Activated naive CD8-positive, alpha-beta T cell treated with anti-CD3 and anti-CD28 coated beads, Interleukin-2, amount 50 U/mL, for 16 hours (primary cell): ENCODE measurements at places on chromosomes 2 and 18.
A peak's percentile ranks its signal among the peaks of the same experiment; 100 is the strongest.

DNA sequence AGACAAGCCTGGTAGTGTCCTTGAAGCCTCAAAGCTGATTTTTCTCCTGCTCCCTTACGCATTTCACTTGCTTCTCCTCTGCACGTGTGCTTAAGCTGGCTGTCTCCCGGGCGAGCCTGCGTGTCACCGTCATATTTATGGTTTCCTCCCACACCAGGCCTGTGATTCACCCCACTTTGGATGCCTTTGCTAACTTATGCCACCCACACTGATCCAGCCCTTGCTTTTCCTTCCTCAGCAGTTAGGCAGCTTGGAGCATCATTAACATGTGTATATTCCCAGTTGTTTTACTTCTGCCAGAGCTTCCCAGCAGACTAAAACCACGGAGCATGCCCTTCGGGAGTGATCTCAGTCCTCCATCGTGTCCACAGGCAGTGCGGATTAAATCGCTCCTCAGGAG lies 2.2 kb downstream of the ST3GAL5 start:
- peak; percentile 35 for DNase-seq

- DNase-seq, result no peak
Measured at GRCh38 chr18:26215247-26215970, 10.8 kb upstream of the TAF4B start.

DNA sequence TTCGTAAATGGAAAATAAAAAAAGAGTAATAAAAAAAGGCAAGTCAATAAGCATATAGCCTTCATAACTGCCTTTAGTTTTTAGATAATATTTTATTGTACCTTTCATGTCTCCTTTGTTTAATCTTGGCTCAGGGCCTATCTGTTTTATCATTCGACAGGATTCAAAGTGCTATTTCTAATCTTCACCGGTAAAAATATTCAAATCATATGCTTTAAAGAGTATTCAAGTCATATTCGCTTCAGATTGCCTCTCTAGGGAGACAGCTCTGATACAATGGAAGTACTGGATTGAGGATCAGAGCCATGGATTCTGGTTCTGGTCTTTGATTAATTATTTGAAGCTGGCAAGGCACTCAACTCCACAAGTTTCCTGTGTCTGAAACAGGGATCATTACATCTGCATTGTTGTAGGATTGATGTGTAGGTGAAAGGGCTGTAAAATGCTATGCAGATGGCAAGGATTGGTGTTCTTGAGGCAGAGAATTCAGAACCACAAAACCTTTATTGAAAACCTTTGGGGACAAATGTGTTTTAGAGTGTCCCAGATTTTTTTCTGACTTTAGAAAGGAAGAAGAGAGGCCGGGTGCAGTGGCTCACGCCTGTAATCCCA lies 84.3 kb upstream of the RAPH1 start:
- no peak for DNase-seq

DNA sequence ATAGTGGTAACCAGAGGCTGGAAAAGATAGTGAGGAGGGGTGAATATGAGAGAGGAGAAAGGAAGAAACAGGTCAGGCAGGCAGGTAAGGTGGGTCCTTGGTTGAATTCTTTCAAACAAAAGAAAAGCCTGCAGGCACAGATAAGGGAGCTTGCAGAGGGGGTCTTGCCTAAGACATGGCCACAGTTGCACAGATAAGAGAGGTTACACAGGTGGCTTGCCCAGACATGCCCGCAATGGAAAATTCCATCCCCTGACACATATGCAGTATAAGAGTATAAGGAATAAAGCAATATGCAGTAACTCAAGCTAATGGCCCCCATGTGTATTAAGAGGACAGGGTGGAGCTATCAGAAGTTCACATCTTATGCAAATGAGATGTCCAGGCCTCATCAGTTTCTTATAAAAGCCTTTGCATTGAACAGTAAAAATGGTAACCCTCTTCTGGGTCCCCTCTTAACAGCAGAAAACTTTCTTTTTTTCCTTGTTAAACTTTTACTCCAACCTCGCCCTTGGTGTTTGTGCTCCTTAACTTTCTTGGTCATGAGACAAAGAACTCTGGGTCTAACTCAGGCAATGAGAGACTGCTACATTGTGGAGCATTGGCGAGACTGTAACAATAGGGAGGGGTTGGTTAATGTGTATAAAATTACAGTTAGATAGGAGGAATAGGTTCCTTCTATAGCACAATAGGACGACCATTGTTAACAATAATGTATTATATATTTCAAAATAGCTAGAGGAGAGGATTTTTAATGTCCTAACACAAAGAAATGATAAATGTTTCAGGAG lies 764.6 kb downstream of the TSN start:
- DNase-seq, result no peak

DNA sequence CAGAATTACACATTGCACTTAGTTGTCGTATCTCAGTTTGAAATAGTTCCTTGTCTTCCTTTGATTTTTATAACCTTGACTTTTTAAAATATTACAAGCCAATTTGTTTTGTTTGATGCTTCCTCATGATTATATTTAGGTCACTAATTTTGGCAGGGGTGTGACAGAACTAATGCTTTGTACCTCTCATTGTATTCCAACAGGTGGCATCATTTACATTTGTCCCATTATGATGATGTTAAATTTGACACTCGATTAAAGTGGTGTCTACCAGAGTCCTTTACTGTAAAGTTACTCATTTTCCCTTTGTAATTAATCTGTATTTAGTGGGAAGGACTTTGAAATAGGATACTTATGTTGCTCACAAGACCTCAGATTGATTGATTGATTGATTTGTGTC lies 21.5 kb upstream of the MFSD2B start:
- no peak for DNase-seq

- no peak for DNase-seq
Measured at GRCh38 chr2:232230560-232230959, 148.0 kb upstream of the ALPP start.

DNA sequence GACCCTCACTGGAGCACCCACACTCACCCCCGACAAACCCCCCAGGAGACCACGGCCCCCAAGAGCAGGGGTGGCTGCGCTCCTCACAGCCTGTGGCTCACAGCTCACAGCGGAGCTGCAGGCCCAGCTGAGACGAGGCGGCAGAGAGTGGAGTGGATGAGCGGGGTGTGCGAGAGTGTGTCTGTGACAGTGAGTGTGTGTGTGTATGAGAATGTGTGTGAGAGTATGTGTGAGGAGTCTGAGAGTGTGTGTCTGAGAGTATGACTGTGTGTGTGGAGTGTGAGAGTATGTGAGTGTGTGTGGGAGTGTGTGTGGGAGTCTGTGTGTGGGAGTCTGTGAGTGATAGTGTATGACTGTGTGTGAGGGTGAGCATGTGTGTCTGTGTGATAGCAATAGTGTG lies 55.3 kb upstream of the ID2 start:
- DNase-seq, result no peak

GRCh38 chr2:48227617-48228344 lies 302.2 kb upstream of the STON1 start:
- no peak for DNase-seq

GRCh38 chr2:173606619-173607248 lies 252.1 kb downstream of the CDCA7 start:
- no peak for DNase-seq

DNA sequence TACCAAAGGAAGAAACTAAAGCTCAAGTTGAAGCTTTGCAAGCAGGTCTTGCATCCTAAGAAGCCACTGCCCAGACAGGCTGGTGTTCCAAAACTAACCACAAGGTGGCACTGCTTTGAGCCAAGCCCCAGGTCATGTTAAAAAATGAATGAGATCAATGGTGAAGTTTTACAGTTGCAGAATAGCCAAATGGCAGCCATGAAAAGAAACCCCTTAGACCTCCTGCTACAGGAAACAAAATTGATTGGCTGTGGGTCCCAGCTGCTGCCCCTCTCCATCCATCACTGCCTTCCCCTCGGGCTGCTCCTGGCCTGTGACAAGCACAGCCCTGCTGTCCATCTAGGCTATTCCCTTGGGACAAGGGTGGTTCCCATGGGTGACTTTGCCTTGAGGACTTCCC lies 20.7 kb upstream of the MREG start:
- peak; percentile 72 for DNase-seq

GRCh38 chr2:227862227-227862740 lies 9.1 kb upstream of the DAW1 start:
- no peak for DNase-seq

- no peak for DNase-seq
Measured at GRCh38 chr2:197821550-197822289, 17.3 kb downstream of the PLCL1 start.

DNA sequence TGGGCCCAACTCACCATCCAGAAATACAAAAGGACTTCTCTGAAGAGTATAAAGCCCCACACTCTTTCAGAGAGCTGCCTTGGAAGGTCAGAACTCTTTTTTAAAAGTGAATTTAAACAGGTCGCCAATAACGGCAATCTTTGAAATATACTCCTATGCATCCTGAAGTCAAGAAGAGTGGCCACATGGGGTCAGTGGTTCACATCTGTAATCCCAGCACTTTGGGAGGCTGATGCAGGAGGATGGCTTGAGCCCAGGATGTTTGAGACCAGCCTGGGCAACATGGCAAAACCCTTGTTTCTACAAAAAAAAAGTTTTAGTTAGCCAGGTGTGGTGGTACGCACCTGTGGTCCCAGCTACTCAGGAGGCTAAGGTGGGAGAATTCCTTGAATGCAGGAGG lies 68.1 kb upstream of the FZD7 start:
- no peak for DNase-seq

DNA sequence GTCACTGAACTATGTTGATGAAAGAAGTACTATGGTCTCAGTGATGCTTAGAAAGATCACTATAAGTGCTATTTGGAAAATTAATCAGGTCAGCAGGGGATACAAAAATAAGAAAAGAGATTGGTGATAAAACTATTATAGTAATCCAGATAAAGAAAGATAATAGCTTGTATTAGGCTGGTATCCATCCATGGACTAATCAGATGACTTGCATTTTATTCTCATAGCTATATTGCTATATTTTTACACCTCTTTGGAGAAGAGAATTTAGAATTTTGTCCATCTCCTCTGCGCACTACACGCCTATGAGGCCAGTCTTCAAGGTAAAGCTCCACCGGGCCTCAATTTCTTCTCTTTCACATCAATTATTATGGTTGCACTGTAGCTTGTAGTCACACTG lies 635.1 kb upstream of the DDX18 start:
- no peak for DNase-seq

DNA sequence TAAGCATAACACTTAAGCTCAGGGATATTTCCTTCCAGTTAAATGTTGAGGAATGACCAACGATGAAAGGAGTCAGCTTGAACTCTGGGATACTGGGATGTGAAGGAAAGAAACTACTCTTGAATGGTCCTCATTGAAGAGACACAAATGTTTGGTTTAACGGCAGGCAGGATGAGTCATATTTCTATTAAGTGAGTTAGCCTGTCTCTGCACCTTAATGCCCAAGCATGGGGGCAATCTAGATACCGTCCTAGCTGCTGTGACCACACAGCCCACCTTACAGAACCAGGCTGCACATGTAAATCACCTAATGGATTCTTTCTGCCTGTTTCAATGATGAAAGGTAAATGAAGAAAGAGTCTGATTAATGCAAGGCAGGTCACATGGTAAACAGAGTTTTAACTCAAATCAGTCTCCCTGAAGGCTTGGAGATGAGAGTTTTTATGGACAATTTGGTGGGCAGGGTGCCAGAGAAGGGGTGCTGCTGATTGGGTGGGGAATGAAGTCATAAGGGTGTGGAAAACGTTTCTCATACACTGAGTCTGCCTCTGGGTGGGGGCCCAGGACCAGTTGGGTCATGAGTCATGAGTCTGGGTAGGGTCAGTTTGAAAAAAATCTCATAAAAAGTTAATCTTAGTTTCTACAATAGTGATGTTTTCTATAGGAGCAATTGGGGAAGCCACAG lies 144.6 kb upstream of the MMADHC start:
- DNase-seq, result no peak

DNA sequence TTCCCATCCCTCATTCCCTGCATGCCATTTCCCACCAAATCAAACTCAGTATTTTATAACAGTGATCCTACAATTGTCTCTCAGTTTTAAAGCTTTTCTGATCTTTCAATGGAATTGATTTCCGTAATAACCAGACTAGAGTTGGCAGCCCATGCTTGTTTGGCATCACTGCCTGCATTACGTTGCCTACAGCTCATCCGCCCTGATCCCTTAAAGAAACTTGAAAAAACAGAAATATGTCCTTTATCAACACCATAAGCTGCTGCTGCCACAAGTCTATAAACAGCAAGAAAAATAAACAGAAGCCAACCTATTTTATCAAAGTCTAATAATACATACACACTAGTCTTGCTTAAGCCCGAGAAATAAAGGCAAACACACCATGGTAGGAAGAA lies 331.0 kb downstream of the METTL4 start:
- DNase-seq, result no peak

GRCh38 chr2:237555560-237555959 lies 10.8 kb upstream of the PRLH start:
- no peak for DNase-seq

GRCh38 chr2:132559921-132560320 lies 110.1 kb downstream of the LYPD1 start:
- no peak for DNase-seq

- no peak for DNase-seq
Measured at GRCh38 chr2:75098856-75099255, 100.5 kb downstream of the TACR1 start.

DNA sequence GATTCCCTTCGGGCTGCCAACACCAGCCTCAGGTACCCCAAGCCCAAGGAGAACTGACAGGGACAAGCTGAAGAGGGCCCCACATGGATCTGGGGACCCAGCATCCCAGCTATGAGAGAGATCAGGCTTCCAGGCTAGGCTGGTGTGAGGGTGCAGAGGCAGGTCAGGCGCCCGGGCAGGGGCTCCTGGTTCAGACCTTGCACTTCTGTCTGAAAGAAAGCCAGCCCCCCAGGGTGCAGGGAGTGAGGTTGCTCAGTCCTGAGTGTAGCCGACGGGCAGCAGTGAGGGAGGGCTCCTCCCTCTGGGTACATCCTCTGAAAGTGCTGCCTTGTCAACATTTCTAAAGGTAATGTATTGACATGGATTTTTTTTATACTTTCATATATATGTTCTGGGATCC lies 33.1 kb downstream of the KCNF1 start:
- no peak for DNase-seq

GRCh38 chr2:230687498-230687897 lies 25.1 kb upstream of the CAB39 start:
- DNase-seq, result no peak

DNA sequence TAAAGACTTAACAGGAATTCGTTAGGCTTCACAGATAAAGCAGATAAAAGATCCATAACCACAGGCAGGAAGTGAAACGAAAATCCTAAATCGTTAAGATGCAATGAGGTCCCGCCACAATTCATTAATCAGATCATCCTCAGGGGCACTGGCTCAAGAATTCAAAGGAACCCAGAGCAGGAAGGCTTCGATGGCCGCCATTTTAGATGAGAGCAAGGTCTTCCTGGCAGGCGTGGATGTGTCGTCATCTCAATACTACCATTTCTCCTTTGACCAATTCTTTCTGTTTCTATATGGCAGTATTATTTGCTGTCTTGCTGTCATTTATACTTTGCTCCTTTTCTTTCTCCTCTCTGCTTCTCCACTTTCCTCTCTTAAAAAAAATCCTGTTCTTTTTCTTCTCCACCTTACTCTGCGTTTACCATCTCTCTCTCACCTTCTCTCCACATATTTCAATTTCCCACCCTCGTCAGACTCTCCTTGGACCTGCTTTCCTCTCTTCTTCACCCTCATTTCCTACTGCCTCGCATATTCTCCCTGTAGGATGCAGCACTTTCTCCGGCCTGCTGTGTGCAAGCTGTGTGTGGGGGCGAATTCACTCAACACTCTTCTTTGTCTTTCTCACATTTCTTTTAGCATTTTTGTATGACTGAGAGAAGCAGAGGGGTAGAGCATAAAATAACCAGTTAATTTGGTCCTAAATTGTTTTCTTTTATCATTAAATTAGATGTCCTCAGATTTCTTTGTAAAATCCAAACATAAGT lies 35.1 kb upstream of the LHCGR start:
- DNase-seq, result no peak
